ENCODE measurements at places on chromosomes 16 and 17.

DNA sequence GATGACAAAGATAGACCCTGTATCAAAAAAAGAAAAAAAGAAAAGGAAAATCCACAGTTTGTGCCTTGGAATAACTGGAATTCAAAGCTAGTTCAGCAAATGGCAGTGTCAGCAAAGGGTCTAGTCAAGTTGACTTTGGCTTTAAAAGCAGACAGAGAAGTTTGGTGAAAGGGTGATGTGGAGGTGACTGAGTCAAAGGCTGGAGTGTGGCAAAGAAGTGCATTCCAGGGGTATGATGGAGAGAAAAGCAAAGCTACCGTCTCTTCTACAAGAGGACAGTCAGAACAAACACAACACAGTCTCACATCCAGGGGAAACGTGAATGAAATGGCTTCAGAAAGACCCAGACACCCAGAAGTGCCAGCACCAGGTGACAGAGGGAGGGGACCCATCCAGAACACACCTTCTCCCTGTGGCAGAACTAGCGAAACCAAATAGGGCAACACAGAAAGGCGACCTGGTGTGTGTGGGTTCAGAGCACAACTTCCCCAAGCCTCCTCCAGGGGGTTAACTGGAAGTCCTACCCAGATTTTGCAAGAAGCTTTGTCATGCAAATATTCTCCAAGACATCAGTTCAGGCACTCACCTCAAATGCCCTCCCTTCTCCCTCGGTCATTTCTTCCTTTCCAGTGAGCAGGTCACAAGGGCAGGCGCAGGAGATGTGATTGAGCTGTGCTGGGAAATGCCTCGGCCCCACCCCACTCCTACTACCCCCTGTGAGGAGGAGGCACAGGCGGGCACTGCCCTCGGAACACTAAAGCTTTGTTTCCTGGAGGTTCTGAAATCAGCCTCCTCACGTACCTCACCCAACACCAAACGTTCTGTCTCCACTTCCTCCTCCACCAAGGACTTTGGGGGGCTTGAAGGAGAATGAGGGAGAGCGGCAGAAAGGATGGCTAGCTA lies 481.9 kb downstream of the SOX9 start:
- DNase-seq: no peak

- no peak for DNase-seq
Observed at GRCh38 chr17:46720408-46720807, 98.1 kb downstream of the WNT3 start.

- DNase-seq: no peak
Observed at GRCh38 chr16:14446796-14447195, 183.3 kb downstream of the PARN start.

DNA sequence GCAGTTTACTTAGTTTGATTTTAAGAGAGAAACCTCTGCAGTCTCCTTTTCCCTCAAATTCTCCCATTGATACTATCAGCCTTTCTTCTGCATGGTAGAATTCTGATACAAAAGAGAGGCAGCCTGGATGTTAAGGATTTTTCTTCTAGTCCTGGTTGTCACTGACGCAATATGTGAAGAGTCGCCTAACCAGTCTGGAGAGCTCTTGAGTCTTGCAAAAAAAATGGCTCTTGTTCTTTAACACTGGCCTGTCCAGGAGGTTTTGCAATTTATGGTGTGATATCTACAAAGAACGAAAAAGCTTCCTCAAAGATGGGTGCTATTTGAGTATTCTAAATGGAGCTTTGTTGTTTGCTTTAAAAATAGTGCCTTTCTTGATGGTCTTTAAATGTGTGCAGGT lies 28.9 kb downstream of the COX10 start:
- DNase-seq: no peak

DNA sequence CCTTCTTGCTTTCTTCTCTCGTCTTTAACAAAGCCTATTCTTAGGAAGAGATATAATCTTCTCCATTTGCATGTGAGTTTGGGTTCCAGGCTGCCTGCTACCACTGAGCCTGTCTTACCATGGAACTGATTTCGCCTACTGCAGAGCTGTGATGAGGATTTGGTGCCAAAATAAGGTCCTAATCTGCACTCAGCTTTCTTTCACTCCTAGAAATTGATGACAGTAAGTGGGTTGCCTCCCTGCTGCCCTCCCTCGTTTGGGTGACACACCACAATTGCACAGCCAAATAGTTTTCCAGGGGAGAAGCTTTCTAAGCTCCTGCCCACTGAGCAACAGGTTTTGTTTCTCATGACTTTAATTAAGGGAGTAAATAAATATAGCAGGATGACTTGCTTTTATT lies 25.1 kb upstream of the ASIC2 start:
- no peak for DNase-seq

DNA sequence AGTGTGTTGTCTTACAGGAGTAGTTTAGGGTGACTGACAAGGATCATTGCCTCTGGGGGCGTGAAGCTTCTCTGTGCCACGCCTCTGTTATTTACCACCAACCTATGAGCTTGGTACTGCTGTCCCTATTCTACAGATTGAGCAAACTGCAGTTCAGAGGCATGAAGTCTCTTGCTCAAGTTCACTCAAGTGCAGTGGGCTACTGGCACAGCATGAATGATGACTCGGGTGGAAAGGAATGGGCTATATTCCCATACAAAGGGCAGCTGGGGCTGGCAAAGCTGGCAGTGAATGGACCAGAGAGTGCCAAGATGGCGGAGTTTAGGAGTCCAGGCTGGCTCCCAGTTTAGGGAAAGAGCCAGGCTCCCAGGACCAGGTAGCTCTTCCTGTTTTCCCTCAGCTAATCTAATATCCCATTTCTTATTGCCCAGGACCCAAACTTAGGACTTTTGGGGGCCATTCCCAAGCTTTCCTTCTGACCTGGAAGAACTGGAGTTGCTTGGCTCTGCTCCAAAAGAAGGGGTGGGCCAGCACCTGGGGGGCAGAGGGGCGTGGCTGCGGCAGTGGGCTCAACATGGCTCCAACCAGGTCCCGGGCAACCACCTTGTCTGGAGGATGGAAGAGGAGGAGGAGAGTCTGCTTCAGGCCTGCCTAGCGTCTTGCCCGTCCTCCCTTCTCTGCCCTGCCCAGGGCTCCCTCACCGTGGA lies 12.9 kb downstream of the PLK1 start:
- no peak for DNase-seq

- no peak for DNase-seq
Observed at GRCh38 chr17:41442739-41443138, 2.0 kb upstream of the KRT38 start.
